Stimulated activated CD4-positive, alpha-beta T cell treated with anti-CD3 and anti-CD28 coated beads, Interleukin-12 subunit alpha, Interleukin-12 subunit beta, amount 100 ng/mL, for 4 hours (primary cell): ENCODE measurements at places on chromosomes 5 and 9.

GRCh38 chr5:61479850-61480614, 148.0 kb downstream of the ZSWIM6 start:
- DNase-seq, result no peak

DNA sequence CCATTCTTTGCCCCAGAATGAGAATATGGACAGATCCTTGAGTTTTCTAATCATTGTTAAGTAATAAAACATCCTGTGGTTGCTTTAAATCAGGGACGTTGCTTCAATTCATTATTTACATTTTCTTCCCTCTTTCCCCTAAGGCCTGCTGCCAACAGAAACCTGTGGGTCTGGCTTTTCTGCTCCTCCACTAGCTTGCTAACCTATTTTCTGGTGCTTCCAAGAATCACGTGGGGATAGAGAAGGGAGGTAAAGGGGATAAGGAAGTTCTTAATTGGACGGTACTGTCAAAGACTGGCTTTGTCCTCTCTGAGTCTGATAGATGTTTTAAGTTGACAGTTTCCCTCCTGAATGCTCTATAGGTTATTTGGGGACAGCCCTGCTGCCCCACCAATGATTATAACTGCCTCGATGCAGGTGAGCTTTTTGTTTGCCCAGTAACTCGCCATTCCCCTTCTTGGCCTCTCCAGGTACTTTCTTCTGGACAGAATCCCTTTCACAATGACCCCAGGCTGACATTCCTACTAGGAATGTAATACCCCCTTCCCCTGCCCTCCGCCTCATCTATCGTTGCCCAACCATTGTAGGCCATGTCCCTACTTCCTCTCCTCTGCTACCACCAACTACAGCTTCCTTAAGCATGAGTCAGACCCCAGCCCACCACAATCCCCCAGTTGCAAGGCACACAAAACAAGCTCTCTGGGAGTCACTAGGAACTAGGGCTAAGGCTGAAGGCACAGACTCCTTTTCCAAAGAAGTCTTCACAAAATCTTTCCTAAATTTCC, 19.9 kb upstream of the CPEB4 start:
- no peak for DNase-seq

DNA sequence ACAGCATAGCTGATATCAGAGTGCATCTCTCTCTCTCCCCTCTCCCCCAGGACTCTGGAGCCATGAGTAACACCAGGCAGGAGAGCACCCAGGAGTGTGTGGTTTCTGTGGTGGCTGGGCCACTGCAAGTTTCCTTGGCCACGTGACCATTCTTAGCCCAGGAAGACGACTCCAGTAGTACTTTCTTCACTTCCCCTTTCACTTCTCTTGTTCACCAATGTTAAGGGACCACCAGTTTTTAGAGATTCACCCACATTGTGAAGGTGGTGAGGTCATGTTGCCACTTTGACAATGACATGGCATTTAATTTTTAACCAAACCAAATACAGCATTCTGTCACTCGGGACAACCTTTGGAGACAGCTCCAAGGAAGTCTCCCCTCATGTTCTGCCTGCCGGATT, 17.9 kb upstream of the DAPK1 start:
- DNase-seq, result no peak

- DNase-seq, result no peak
Measured at GRCh38 chr9:14909601-14909960, 647 bp downstream of the FREM1 start.

DNA sequence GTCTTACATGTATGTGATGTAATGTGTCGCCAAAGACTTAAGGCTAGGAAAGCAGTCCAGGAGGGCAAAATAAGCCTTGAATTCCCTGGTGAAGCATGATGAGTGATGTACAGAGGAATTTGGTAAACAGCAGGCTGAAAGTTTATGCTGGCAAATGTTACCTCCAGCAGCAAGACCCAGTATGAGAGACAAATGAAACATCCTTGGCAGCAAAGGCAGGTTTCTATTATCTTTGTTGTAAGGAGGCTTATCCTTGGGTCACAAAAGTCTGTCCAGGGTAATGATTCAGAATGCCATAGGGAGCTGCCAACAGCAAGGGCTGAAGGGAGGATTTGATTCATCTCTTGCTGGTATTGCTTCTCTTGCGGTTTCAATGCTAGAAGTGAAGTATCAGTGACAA, 75.9 kb upstream of the HTR4 start:
- DNase-seq, result no peak

GRCh38 chr5:57499262-57500050, 16.8 kb upstream of the ACTBL2 start:
- DNase-seq, result no peak

DNA sequence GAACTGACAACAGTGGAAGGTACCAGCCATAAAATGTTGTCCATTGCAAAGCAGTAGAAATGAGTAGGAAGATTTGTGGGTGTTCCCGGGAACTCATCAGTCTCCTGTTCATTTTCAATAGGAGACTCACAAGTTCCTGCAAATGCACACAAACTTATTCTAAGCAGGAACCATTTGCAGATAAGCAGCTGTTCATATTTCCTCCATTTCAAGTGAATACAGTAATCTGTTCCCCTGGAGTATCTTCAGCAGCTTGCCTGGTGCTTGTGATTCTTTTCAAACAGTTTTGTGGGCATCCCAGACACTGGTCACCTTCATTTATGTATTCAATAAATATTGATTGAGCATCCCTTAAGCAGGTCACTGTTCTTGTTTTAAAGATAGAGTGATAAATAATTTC, 1315.5 kb upstream of the C9orf72 start:
- no peak for DNase-seq

DNA sequence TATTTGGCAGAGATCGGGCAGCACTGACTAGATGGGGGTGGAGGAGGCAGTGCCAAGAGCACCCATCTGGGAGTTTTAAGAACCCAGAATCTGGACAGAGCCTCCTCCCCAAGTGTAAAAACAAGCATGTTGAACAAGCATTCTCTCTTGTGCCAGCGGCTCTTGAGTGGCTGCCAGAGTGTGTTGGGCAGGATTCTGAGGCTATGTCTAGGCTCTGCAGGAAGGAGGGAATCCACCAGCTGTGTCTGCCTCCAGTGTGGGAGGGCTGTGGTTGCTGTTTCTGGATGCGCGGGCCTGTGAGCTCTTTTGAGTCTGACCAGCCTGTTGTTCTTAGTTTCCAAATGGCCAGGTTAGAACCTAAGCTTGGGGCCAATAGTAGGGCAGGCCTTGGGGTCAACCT, 39.8 kb downstream of the HMCN2 start:
- no peak for DNase-seq

GRCh38 chr5:68246802-68247201, 31.2 kb downstream of the PIK3R1 start:
- DNase-seq, result no peak

DNA sequence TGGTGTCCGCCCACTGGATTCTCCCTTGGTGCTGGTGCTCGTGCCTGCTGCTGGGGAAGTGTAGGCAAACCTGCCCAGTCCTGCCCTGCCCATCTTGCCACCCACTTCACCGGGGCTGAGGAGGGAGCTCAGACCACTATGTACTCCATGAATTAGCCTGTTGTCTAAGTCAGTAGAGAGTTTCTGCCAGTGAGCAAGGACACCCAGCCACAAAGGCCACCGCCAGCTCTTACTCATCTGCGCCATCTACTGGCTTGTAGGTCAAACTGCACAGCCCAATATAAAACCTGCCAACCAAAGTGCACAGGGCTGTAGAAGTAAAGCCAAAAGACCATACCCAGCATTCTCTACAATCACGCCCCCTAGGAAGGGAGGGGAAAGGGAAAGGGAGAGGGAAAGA, 102.3 kb downstream of the GLIS3 start:
- no peak for DNase-seq

GRCh38 chr5:68730220-68730978, 363.4 kb upstream of the SLC30A5 start:
- DNase-seq, result no peak

DNA sequence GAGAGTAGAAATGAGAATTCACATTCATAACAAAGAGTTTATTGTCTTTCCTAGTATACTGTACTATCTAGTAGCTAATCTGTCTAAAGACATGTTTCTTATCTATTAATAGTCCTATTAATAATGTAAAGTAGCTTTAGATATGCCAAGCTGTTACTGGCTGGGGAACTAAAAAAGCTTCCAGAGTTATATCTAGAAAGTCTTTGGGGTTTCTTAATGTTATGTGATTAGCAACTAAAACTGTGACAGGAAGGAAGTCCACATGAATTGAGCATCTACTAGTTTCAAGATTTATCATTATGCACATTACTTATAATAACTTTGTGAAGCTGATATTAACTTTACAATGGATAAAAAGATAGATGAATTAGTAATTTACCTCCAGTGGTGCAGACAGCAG, 122.7 kb upstream of the CDKN2B start:
- DNase-seq, result no peak

GRCh38 chr5:112563169-112563826, 144.2 kb upstream of the EPB41L4A start:
- no peak for DNase-seq

DNA sequence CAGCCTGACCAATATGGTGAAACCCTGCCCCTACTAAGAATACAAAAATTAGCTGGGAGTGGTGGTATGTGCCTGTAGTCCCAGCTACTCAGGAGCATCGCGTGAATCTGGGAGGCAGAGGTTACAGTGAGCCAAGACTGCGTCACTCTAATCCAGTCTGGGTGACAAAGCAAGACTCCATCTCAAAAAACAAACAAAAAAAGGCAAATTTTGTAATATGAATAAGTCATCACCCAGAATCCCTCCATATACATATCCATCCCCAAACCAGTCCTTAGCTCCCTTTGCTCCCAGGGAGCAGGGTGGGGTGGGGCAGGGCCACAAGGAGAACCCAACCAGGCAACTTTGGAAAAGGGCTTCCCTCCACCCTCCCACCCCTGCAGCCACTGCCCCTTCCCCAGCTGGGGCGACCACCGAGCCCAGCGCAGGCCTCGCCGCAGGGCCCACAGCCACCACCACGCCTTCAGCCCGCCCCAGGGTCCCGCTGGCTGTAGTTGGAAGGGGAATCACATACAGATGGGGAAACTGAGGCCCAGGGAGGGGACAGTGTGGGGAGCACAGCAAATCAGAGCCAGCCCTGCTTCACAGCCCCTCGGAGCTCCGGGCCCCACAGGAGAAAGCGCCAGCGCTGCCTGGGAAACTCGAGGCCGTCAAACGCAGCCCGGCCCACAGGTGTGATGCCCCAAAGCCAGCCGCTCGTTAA, 7.8 kb downstream of the NOTCH1 start:
- DNase-seq, result no peak
